Tibial nerve (tissue), 4 donors: ENCODE measurements at places on chromosomes 2 and 18.
A peak's percentile ranks its signal among the peaks of the same experiment; 100 is the strongest.

- H3K36me3 ChIP-seq: no peaks in the 10 kb centered on the region
- no peak overlapping the region for H3K4me3 ChIP-seq
- peak; percentile 10 for DNase-seq
- H3K27ac ChIP-seq: no peak overlapping the region
- H3K4me1 ChIP-seq: peaks cover 31% of the 10 kb centered on the region
- H3K27me3 ChIP-seq: no peaks in the 10 kb centered on the region
Observed at GRCh38 chr2:240431661-240432424, 3.6 kb upstream of the GPC1 start.

- no peak for DNase-seq
- H3K4me1 ChIP-seq: no peaks in the 10 kb centered on the region
- H3K27ac ChIP-seq: no peak overlapping the region
- H3K27me3 ChIP-seq: no peaks in the 10 kb centered on the region
Observed at GRCh38 chr18:38940475-38940862, 1374.9 kb upstream of the CELF4 start.

DNA sequence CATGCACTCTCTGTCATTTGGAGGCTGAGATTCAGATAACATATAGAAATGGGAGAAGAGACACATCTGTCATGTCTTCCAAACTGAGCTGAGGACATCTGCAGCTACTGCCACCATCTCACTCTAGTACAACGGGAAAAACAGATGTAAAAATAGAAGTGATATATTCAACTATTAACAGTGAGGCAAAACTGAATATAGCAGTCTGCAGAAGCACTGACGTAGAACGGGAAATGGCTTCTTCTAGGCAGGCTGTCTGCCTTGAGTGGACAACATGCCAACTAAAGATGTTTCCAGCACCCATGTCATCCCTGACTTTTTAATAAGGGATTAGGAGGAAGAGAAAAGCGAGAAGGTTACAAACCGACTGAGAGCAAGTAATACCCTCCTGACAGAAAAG lies 51.6 kb downstream of the MRPL33 start:
- DNase-seq: no peak
- H3K4me3 ChIP-seq: no peak overlapping the region
- no peaks in the 10 kb centered on the region for H3K36me3 ChIP-seq
- no peaks in the 10 kb centered on the region for H3K4me1 ChIP-seq

GRCh38 chr2:57429831-57430230 lies 616.8 kb upstream of the VRK2 start:
- no peaks in the 10 kb centered on the region for H3K4me1 ChIP-seq
- no peak for DNase-seq
- H3K27me3 ChIP-seq: no peaks in the 10 kb centered on the region
- H3K4me3 ChIP-seq: no peak overlapping the region
- H3K36me3 ChIP-seq: no peaks in the 10 kb centered on the region

GRCh38 chr18:48655508-48655907 lies 116.7 kb downstream of the CTIF start:
- no peak overlapping the region for H3K27ac ChIP-seq
- no peaks in the 10 kb centered on the region for H3K36me3 ChIP-seq
- peaks cover 35% of the 10 kb centered on the region for H3K4me1 ChIP-seq
- no peak for DNase-seq

DNA sequence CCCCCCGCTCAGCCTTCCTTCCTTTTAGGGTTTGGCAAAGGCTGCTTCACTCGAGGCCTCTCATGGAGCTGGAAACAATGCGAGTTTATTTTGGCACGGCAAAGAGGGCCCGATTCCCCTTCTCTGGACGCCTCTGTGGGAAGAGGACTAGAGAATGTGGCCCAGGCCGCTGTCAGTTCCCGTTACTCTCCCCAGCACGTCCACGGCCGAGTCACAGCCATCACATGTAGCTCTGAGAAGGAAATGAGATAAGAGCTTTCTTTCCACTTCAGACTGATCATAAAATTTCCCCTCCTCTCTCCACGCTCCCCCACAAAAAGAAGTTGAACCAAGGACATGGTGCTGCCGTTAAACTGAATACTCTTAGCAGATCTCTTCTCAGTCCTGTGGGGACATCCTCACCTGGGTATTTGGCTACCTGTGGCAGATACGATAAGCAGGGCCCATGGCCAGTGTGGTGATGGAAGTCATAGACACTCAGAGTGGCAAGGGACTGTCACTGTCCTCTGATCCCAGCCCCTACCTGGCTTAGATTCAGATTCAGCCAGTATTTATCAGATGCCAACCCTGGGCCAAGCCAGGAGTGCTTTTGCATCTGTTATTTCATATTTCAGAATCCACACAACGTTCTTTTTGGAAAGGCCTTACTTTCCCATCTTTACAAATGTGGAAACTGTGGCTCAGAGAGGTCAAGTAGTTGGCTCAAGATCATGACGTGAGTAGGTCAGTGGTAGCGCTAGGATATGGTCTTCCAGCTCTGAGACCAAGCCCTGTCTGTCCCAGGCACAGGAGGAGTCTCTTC lies 101.2 kb downstream of the MCFD2 start:
- H3K27me3 ChIP-seq: no peaks in the 10 kb centered on the region
- no peak overlapping the region for H3K4me3 ChIP-seq
- no peaks in the 10 kb centered on the region for H3K36me3 ChIP-seq
- DNase-seq: no peak

- H3K27me3 ChIP-seq: no peaks in the 10 kb centered on the region
- no peaks in the 10 kb centered on the region for H3K4me1 ChIP-seq
- DNase-seq: no peak
- H3K4me3 ChIP-seq: no peak overlapping the region
Observed at GRCh38 chr2:166017208-166017607, 63.6 kb upstream of the TTC21B start.

DNA sequence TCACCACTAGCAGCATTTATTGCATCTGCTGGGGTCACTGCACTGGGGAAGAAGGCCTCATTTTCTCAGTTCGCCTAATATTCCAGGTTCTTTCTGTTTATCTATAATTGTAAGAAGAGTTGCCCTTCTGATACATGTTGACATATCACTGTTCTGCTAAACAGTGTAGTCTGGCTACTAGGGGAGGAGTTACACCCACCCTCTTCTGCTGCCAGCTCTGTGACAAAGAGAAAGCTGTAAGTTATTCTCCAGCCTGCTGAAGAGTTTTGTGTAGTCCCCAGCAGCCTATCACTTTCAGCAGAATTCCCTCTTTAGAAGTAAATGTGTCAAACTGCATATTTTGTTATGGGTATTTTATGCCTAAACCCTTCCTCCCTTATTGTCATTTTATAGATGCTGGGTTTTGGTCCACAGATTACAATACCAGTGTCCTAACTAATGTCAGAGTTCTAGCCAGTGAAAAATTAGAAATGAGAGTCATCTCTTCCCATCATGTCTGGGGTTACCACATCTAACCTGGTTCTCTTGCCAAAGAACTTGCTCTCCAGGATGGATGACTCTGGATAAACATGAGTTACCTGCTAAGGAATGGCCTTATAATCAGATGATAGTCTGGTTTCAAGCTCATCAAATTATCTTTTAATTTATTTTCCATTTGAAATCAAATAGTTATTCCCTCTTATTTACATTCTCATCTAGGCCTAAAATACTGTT lies 5.6 kb upstream of the MBOAT2 start:
- peaks cover 13% of the 10 kb centered on the region for H3K4me1 ChIP-seq
- DNase-seq: no peak
- H3K36me3 ChIP-seq: no peaks in the 10 kb centered on the region
- H3K27ac ChIP-seq: no peak overlapping the region

DNA sequence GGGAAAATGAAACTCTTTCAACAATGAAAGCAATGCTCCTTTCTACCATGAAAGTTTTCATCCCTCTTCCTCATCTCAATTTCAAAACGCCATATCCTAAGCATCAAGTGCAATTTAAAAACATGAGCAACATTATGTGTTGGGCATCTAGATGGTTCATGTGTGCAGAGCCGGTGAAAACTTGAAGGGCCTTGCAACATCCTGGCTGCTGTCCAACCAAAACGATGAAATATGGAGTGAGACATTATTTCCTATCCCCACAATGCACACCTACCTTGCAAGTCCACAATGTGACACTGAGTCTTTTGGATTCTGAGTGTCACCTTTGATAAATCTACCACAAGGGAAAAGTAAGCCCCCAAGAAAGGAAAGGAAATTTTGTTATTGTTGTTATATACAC lies 110.0 kb downstream of the NCKAP5 start:
- H3K36me3 ChIP-seq: no peaks in the 10 kb centered on the region
- no peak overlapping the region for H3K4me3 ChIP-seq
- DNase-seq: no peak
- H3K4me1 ChIP-seq: no peaks in the 10 kb centered on the region
- H3K27me3 ChIP-seq: no peaks in the 10 kb centered on the region

- H3K4me1 ChIP-seq: no peaks in the 10 kb centered on the region
- H3K27ac ChIP-seq: no peak overlapping the region
- no peak overlapping the region for H3K4me3 ChIP-seq
- DNase-seq: no peak
- no peaks in the 10 kb centered on the region for H3K36me3 ChIP-seq
Observed at GRCh38 chr2:65101071-65101470, 28.8 kb downstream of the RAB1A start.

- DNase-seq: no peak
- H3K4me1 ChIP-seq: no peaks in the 10 kb centered on the region
- no peak overlapping the region for H3K4me3 ChIP-seq
- H3K27ac ChIP-seq: no peak overlapping the region
- no peaks in the 10 kb centered on the region for H3K36me3 ChIP-seq
Observed at GRCh38 chr2:179917272-179917671, 55.9 kb upstream of the ZNF385B start.

DNA sequence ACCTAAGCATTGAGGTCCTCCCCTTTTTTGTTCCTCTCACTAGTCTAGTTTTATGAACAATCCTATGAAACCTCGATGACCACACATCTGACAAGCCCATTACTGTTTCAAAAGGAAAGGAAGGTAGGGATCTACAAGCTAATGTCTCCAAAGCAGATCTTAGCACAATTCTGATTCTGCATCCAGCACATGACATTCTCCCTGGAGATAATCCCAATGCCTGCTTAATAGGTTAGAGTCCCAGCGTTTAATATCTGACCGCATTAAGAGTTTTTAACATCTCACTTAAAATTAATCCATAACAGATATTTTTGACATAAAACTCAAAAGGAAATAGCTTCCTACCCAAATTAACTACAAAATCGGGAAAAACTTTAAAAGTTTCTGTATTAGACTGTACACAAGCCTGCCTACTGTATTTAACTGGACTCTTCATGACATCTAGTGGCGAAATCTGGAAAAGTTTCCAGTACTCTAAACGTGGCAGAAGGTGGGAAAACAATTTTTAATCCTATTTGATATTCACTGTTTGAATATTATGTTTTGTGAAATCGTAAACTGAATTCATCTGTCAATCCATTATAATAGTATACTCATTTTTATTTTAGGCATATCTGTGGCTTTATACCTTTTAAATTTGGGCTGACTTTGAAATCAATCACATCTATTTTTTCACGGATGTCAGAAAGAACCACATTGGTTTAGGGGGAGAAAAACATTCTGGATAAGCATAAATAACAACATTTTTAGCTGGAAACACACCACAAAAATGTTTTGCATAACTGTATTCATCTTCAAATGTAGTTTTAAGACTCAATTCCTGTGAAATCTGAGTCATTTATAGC lies 62.4 kb downstream of the TXNL1 start:
- no peak overlapping the region for H3K27ac ChIP-seq
- H3K4me3 ChIP-seq: no peak overlapping the region
- no peaks in the 10 kb centered on the region for H3K27me3 ChIP-seq
- peak; percentile 78 for DNase-seq

- H3K4me1 ChIP-seq: no peaks in the 10 kb centered on the region
- H3K36me3 ChIP-seq: no peaks in the 10 kb centered on the region
- no peaks in the 10 kb centered on the region for H3K27me3 ChIP-seq
- H3K4me3 ChIP-seq: no peak overlapping the region
Observed at GRCh38 chr18:50644807-50645206, 84.9 kb downstream of the MAPK4 start.

DNA sequence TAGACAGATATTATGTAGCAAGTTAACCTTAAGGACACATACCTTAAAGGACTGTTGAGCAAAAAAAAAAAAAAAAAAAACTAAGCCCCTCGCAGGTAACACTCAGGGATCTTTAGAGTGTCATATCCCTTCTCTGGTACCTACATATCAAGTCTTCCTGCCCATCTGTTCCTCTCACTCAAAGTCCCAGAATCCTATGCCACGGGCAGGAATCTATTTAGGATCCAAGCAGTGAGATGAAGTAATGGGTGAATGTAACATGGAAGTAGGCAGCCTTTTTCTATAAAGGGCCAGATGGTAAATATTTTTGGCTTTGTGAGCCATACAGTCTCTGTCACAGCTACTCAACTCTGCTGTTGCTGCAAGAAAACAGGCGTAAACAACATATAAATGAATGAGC lies 496.7 kb downstream of the STK39 start:
- no peak for DNase-seq
- no peaks in the 10 kb centered on the region for H3K27me3 ChIP-seq
- no peak overlapping the region for H3K27ac ChIP-seq
- no peak overlapping the region for H3K4me3 ChIP-seq
- no peaks in the 10 kb centered on the region for H3K36me3 ChIP-seq
- no peaks in the 10 kb centered on the region for H3K4me1 ChIP-seq

- peaks cover 8% of the 10 kb centered on the region for H3K36me3 ChIP-seq
- H3K27me3 ChIP-seq: no peaks in the 10 kb centered on the region
- DNase-seq: no peak
- no peaks in the 10 kb centered on the region for H3K4me1 ChIP-seq
Observed at GRCh38 chr18:77015771-77016710, 116.5 kb downstream of the MBP start.

DNA sequence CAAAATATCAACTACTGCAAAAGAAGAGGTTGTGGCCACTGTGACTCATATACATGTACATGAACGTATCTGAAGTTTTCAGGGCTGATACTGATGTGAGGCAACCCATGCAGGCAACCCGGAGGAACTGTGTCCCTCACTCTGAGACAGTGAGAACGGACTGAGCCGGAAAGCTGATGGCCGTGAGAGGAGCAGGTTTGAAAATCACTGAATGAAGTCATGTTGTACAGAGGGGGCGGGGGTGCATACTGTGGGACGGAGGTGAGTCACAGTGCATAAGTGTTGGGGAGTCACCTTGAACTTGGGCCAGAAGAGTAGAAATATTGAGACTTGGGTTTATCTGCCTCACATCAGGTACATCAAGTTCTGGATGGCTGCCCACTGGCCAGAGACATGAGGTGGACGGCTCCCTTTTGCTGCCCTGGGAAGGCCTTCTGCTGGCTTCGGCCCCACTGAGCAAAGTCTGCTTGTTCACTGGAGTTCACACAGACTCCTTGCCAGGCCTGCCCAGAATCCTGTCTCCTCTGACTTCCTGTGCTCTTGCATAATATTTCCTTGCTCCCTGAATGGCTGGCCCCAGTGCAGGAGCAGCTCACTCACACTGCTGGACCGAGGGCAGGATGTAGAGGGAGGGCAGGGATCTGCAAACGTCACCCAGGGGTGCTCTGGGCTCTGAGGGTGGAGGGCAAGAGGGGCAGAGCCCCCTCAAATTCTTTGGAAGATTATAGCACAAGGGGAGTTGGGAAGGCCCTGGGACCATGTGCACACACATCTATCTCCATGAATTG lies 18.1 kb downstream of the EPAS1 start:
- peak; percentile 79 for DNase-seq
- H3K4me3 ChIP-seq: no peak overlapping the region
- peak overlapping the region; percentile 61 for H3K27ac ChIP-seq
- peaks cover 74% of the 10 kb centered on the region for H3K4me1 ChIP-seq
- no peaks in the 10 kb centered on the region for H3K36me3 ChIP-seq

- DNase-seq: peak; percentile 32
- no peaks in the 10 kb centered on the region for H3K36me3 ChIP-seq
- peaks cover 30% of the 10 kb centered on the region for H3K4me1 ChIP-seq
- no peak overlapping the region for H3K4me3 ChIP-seq
- peak overlapping the region; percentile 82 for H3K27ac ChIP-seq
Observed at GRCh38 chr2:43169099-43169945, 57.1 kb downstream of the ZFP36L2 start.

GRCh38 chr2:197211881-197212342 lies 98.7 kb downstream of the ANKRD44 start:
- H3K4me1 ChIP-seq: peaks cover 69% of the 10 kb centered on the region
- no peaks in the 10 kb centered on the region for H3K36me3 ChIP-seq
- H3K4me3 ChIP-seq: no peak overlapping the region
- no peaks in the 10 kb centered on the region for H3K27me3 ChIP-seq
